ENCODE measurements at places on chromosomes 12 and 14. TPM values are rescaled to one million over a fixed set of nuclear protein-coding genes. Genes with fewer than 3 reads are reported as not detected.

SYT10 gene
- not detected for total RNA-seq

CFAP73 gene
- 0.17 TPM for total RNA-seq

TMBIM4 gene
- 58.6 TPM for total RNA-seq

TMEM253 gene
- not detected for total RNA-seq

ADAM20 gene
- 0.61 TPM for total RNA-seq

GRCh38 chr14:44620121-44621019 lies 113.3 kb upstream of the FSCB start:
- H3K27me3 ChIP-seq, result no peaks in the 10 kb centered on the region
- H3K36me3 ChIP-seq, result no peaks in the 10 kb centered on the region
- no peak overlapping the region for H3K27ac ChIP-seq
- DNase-seq, result no peak

DNA sequence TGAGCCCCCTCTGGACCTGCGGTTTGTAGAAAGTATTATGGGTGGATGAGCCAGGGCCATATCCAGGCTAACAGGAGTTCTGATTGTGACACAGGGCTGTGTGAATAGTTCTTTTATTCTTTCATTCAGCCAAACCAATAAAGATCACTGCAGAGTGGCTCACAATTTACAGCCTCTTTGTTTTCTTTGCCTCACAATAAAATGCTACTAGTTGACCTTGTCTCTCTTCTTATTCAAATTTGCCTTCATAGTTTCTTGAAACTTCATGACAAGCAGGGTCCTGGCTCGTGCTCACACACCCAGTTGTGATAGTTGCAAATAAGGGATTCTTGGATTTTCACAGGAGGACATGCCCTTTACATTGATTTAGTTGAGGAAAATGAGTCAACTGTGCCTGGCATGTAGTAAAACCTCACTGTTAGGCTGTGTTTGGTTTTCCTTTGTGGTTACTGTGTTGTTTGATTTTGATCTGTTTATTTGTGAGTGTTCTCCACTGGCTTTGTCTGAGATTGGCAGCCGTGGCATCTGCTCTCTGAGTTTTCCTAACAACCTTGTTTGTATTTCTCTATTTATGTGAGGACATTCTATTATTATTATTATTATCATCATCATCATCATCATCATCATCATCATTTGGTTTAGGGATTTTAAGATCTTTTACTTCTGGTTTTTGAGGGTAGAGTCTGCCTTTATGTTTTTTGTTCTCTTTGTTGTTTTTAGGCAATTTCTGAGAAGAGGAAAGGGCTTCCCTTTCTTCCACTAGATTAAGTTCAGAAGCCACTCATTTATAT lies 2.7 kb upstream of the KRT6B start:
- no peak overlapping the region for H3K27ac ChIP-seq
- H3K4me3 ChIP-seq, result no peak overlapping the region
- no peaks in the 10 kb centered on the region for H3K36me3 ChIP-seq
- no peak for DNase-seq

GRCh38 chr12:114975640-114976310 lies 291.8 kb upstream of the TBX3 start:
- DNase-seq, result no peak
- H3K4me1 ChIP-seq, result no peaks in the 10 kb centered on the region
- no peak overlapping the region for H3K4me3 ChIP-seq
- no peaks in the 10 kb centered on the region for H3K36me3 ChIP-seq
- no peaks in the 10 kb centered on the region for H3K27me3 ChIP-seq

- H3K27me3 ChIP-seq, result peaks cover 9% of the 10 kb centered on the region
- H3K27ac ChIP-seq, result peak overlapping the region; percentile 58
- H3K4me1 ChIP-seq, result peaks cover 55% of the 10 kb centered on the region
Observed at GRCh38 chr12:116537101-116537904, 21.9 kb upstream of the MAP1LC3B2 start.

- no peak overlapping the region for H3K27ac ChIP-seq
- no peak for DNase-seq
- H3K4me3 ChIP-seq, result no peak overlapping the region
- H3K27me3 ChIP-seq, result peaks cover 24% of the 10 kb centered on the region
- no peaks in the 10 kb centered on the region for H3K36me3 ChIP-seq
- no peaks in the 10 kb centered on the region for H3K4me1 ChIP-seq
Observed at GRCh38 chr12:15011162-15011561, 38.3 kb downstream of the PDE6H start.

GRCh38 chr14:103867523-103867953 lies 20.2 kb upstream of the PPP1R13B start:
- peaks cover 4% of the 10 kb centered on the region for H3K4me1 ChIP-seq
- H3K36me3 ChIP-seq, result no peaks in the 10 kb centered on the region
- H3K4me3 ChIP-seq, result no peak overlapping the region

- no peak overlapping the region for H3K4me3 ChIP-seq
- DNase-seq, result no peak
- no peak overlapping the region for H3K27ac ChIP-seq
- peaks cover 14% of the 10 kb centered on the region for H3K4me1 ChIP-seq
- peaks cover 5% of the 10 kb centered on the region for H3K36me3 ChIP-seq
- H3K27me3 ChIP-seq, result no peaks in the 10 kb centered on the region
Observed at GRCh38 chr12:92276276-92276675, 130.6 kb upstream of the BTG1 start.

- no peak for DNase-seq
- peaks cover 3% of the 10 kb centered on the region for H3K27me3 ChIP-seq
- H3K27ac ChIP-seq, result no peak overlapping the region
- no peaks in the 10 kb centered on the region for H3K36me3 ChIP-seq
Observed at GRCh38 chr12:47751561-47751960, 7.1 kb downstream of the RAPGEF3 start.

DNA sequence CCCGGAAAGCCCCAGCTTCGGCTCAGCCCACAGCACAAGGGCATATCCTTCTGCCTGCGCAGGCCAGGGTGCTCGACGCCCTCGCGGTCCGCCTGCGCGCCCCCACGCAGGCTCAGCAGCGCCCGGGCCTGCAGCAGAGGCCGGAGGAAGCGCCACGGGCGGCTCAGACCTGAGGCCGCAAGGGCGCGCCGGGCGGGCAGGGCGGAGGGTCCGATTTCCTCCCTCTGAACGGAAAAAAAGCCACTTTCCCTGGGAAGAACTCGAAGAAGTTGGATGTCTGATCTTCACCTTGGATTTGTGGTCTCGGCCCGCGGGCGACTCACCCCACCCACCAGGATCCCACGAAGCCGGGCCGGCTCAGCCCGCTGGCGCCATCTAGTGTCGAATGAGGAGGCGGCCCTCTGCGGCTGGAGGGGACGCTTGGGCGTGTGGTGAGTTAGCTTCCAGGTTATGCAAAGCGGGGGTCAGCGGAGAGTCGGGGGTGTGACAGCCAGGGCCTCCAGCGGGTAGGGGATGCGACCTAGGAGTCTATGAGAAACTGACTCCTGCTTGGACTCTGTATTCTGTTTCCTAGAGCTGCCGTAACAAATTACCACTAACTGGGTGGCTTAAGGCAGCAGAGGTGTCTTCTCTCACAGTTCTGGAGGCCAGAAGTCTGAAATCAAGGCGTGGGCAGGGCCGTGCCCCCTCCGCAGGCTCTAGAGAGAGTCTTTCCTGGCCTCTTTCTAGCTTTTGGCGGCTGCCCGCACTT lies 40.0 kb upstream of the SRSF5 start:
- H3K27ac ChIP-seq, result peak overlapping the region; percentile 74
- H3K36me3 ChIP-seq, result no peaks in the 10 kb centered on the region
- H3K4me3 ChIP-seq, result peak overlapping the region; percentile 72
- peaks cover 38% of the 10 kb centered on the region for H3K4me1 ChIP-seq
- no peaks in the 10 kb centered on the region for H3K27me3 ChIP-seq

DNA sequence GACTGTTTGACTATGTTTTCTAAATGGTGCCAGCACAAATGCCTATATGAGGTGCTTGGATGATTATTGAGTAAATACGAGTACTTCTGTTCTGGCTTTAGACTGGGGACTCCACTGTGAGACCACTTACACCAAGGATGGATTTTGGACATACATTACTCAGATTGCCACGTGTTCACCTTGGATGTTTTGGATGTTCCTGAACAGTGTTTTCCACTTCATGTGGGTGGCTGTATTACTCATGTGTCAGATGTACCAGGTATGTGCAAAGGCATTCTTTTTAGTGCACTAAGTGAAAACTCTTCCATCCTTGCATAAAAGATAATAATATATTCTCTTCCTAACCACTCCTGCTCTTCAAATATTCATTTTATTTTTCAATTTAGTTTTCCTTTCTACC lies 30.7 kb downstream of the CSRP2 start:
- no peaks in the 10 kb centered on the region for H3K27me3 ChIP-seq
- H3K36me3 ChIP-seq, result peaks cover 14% of the 10 kb centered on the region
- H3K4me1 ChIP-seq, result no peaks in the 10 kb centered on the region
- no peak overlapping the region for H3K27ac ChIP-seq
- no peak overlapping the region for H3K4me3 ChIP-seq

DNA sequence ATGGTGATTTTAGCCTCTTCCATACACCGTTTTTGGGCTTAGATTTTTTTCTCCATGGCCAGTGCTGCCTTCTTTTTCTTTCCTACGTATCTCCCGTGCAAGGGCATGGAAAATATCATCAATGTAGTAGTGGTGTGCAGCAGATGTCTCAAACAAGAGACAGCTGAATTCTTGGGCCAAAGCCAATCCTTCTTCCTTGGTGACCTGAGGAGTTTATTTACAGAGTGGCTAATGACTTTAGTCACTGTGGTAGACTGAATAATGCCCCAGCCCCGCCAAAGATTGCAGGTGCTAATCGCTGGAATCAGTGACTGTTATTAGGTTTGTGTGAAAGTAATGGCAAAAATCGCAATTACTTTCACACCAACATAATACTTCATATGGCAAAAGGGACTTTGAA lies 235.5 kb upstream of the NOS1 start:
- no peak overlapping the region for H3K4me3 ChIP-seq
- no peak for DNase-seq
- no peaks in the 10 kb centered on the region for H3K27me3 ChIP-seq
- no peaks in the 10 kb centered on the region for H3K36me3 ChIP-seq
- H3K27ac ChIP-seq, result no peak overlapping the region
- H3K4me1 ChIP-seq, result no peaks in the 10 kb centered on the region

- H3K27ac ChIP-seq, result no peak overlapping the region
- H3K4me3 ChIP-seq, result no peak overlapping the region
- H3K27me3 ChIP-seq, result no peaks in the 10 kb centered on the region
- peaks cover 30% of the 10 kb centered on the region for H3K4me1 ChIP-seq
Observed at GRCh38 chr12:120775862-120776552, 50.4 kb downstream of the ACADS start.

- H3K27ac ChIP-seq, result no peak overlapping the region
- no peak for DNase-seq
- H3K4me3 ChIP-seq, result no peak overlapping the region
- H3K36me3 ChIP-seq, result peaks cover 2% of the 10 kb centered on the region
- peaks cover 4% of the 10 kb centered on the region for H3K4me1 ChIP-seq
Observed at GRCh38 chr12:109120557-109120956, 4.2 kb downstream of the ACACB start.
